ENCODE measurements at places on chromosomes 5 and 9.
A peak's percentile ranks its signal among the peaks of the same experiment; 100 is the strongest.

- no peak for DNase-seq
Observed at GRCh38 chr9:3244963-3245653, 280.7 kb downstream of the RFX3 start.

DNA sequence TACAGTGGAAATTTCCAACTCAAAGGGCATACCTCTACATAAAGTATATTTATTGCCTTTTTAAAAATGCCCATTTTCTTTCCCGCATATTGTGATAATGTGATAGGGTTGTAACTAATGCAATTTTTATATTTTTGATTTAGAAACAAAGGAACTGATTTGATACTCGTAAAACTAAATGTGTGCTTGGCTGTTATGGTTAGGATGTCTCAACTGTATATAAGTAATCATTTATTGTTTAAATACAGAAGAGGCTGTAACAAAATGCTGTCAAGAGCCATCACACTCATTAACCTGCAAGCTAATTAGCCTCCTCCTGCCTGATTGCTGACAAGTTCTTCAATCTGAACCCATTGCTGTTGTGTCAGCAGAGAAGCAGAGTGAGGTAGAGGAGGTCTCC lies 149.2 kb downstream of the PBX3 start:
- DNase-seq: no peak

DNA sequence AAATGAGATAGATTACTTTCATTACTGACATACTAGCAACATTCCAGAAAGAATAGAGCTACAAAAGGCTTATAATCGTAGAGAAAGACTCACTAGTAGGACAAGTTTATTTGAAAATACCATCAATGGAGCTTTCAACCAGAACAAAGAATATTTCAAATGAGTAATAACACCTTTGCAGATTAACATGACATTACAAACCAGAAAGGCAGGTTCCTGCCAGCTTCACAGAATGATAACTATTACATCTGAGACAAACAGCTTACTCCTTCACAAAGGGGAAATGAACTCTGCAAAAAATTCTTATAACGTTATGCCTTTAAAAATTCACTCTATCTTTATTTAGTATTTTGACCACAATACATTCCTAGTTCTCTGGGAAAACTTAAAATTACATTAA lies 103.1 kb downstream of the EPB41L4A start:
- no peak for DNase-seq

- no peak for DNase-seq
Observed at GRCh38 chr5:118249386-118249785, 739.0 kb downstream of the DTWD2 start.

DNA sequence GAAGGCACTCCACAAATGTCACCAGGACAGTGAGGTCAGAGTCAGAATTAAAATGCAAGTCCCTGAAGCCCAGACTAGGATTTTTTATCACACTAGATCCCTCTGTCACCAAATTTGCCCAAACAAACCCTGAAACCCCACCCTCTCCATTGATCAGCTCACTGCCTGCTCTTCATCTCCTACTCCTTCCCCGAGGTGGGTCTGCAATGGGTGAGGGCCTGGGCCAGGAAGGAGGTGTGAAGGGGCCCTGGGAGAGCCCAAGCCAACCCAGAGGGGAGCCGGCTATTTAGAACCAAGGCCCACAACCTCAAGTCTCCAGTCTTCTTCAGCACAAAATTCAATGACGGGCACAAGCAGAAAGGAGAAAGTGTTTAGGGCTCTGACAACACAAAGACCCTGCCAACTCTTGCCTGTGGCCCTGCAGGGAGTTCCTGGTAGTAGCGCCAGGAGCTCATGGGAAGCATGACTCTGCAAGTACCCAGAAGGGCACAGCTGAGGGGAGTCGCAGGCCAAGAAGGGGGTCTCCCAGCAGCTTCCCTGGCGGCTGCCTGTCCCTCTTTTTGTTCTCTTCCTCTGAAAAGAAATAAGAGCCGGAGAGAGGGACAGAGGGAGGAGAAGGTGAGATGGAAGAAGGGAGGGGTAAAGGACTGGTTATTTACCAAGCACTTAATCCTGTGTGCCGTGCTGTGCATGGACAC lies 5.5 kb downstream of the FOXI1 start:
- DNase-seq: no peak

DNA sequence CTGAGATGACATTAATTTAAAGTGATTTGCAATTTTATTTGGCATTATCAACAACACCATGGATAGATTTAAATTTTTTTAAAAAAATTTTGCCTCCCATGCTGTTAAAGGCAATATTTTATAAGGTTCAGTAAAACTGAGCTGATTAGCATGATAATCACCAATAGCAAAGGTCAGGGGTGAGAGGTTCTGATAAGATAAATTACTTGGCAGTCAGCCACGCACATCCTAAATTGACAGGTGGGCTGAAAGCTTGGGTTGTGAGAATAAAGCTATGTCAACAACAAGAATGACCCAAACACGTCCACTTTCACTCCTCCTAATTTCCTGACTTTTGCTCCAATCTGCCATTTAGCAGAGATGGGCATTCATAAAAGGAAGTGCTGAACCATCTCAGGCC lies 127.1 kb downstream of the LHFPL2 start:
- no peak for DNase-seq

DNA sequence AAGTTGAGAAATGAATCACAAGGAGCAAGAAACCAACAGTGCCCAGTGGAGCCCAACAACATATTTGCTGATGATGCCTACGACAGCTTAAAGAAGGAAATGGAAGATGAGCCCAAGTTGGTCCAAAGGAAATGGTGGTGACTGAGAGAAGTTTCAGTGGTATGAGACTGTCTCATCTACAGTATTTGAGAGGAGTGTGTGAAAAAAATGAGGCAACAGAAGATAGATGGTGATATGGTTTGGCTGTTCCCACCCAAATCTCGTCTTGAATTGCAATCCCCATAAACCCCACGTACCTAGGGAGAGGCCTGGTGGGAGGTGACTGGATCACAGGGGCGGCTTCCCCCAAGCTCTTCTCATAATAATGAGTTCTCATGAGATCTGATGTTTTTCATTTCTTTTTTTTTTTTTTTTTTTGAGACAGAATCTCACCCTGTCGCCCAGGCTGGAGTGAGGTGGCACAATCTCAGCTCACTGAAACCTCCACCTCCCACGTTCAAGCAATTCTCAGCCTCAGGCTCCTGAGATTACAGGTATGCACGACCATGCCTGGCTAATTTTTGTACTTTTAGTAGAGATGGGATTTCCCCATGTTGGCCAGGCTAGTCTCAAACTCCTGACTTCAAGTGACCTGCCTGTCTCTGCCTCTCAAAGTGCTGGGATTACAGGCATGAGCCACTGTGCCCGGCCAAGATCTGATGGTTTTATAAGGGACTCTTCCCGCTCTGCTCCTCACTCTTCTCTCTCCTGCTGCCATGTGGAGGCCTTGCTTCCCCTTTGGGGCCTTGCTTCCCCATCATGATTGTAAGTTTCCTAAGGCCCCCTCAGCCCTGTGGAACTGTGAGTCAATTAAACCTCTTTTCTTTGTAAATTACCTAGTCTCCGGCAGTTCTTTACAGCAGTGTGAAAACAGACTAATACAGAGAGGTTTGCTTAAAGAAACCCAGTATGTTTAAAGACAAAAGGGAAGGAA lies 30.2 kb downstream of the EFCAB9 start:
- DNase-seq: no peak

DNA sequence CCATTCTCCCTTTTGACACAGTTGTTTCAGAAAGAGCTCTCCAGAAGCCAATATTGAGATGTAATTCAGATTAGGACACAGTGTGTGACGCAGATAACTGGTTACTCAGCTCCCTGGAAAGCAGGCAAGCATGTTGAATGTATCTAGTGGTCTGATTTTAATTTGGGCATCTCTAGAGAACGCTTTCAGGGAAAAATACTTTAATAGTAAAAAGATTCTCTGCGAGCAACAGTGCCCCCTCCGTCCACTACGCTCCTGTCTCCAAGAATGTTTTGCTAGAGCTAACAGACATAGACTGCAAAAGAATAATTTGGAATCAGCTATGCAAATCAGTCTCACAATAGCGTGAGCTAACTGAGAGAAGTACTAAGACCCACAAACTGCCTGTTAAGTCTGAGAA lies 23.3 kb downstream of the CFAP90 start:
- DNase-seq: no peak

DNA sequence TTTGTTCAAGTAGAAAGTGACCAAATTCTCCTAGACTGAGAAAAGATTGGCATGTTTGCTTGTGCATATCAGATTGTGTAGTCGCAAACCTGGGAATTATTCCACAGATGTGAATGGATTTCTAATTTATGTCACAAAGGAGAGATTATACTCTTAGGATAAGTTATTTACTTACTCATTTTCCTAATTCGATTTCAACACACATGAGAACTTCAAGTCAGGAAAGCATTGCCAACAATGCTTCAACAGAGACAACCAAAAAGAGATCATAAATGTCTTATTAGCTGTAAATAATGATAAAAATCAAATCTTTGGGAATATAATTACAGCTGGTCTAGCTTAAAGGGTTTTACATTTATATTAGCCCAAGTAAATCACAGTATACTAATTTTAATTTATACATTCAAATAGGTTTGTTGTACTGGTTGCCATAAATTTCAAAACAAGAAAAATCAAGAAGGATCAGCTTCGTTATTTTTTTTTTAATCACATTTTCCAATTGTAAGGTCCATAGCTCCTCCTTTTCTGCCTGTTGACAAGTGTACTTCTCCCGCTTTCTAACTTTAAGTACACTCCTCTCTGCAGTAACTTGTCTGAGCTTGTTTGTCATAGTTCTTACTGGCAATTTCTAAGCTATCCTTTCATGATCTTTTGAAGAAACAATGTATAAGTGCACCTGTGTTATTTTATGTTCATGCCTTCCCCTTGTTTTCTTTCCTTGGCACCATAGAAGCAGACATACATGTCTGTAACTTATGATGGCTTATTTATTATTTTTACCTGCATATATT lies 246.6 kb downstream of the DEPDC1B start:
- DNase-seq: no peak

GRCh38 chr5:53326424-53327153 lies 153.8 kb upstream of the FST start:
- DNase-seq: peak; percentile 56

- no peak for DNase-seq
Observed at GRCh38 chr5:180815293-180815917, 12.8 kb upstream of the MGAT1 start.

GRCh38 chr9:122186301-122186700 lies 26.6 kb downstream of the MORN5 start:
- no peak for DNase-seq

DNA sequence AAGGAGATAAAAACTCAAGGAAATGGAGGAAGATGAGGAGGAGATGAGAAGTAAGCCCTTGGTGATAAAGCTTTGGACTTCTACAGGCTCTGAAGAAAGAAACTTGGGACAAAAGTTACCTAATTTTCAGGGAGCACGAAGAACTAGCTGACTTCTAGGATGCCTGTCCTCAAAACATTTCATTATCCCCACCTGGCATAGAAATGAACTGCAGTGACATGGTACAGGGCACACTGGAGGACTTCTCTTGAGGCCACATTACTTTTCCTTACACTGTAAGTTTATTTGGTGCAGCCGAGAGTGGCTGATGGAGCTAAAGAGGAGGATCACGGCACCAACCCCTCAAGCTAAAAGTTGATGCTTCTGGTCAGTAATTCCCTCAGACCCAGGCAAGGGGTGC lies 269.5 kb upstream of the MSX2 start:
- DNase-seq: no peak

DNA sequence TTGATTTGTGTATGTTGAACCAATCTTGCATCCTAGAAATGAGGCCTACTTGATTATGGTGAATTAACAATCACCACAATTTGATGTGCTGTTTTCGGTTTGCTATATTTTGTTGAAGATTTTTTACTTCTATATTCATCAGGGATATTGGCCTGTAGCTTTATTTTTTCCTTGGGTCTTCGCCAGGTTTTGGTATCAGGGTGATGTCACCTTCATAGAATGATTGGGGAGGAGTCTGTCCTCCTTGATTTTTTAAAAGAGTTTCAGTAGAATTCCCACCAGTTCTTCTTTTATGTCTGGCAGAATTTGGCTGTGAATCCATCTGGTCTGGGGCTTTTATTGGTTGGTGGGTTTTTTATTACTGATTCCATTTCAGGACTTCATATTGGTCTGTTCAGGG lies 115.2 kb downstream of the CPLANE1 start:
- DNase-seq: peak; percentile 35

DNA sequence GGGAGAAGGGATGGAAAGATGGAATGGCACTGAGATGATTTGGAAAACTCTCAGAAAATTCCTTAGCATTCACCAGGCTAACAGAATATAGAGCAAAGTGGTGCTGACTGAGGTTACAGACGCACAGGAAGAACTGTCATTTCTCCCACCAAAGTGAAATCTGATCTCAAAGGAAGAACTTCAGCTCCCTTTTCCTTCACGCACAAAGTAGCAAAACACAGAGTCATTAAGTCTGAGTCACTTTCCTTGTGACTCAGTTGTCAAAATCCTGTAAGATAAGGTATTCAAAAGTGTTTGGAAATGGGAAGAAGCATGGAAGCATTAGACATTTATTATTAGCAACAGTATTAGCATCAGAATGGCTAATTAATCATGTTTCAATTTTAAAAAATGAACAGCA lies 11.7 kb downstream of the MPDZ start:
- peak; percentile 83 for DNase-seq

GRCh38 chr5:97151370-97151769 lies 9.0 kb upstream of the LIX1 start:
- no peak for DNase-seq

GRCh38 chr5:107705402-107706014 lies 34.8 kb upstream of the EFNA5 start:
- peak; percentile 59 for DNase-seq

DNA sequence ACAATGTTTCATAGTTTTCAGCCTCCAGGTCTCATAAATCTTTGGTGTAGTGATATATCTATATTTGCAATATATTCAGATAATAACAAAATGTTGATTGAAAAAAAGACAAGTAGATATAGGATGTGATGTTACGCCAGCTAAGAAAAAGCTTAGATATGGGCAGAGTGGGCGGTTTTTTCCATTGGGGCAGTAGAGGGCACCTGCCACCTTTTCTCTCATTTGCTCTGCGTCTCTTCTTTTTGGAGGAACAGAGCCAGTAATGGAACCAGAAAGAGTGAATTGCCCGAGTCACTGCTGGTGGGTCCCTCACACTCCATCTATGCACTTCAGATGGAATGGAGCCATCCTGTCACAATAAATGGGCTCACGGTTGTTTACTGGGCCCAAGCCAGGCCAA lies 62.1 kb upstream of the FANCC start:
- no peak for DNase-seq

DNA sequence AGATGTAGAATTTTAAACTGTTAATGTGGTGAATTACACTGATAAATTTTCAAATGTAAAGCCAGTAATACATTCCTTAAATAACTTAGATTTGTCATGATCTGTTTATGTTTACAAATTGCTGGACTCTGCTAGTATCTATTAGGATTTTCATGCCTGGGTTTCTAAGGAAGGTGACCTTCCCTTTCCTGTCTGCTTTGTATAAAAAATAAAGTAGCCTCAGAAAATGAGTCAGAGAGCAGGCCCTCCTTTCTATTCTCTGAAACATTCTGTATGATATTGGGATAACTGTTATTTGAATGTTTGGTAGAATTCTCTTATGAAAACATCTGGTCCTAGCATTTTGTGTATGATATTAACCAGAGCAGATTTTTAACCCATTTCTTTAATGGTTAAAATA lies 255.3 kb downstream of the SYK start:
- DNase-seq: peak; percentile 47

GRCh38 chr5:132788990-132789886 lies 12.2 kb upstream of the SEPTIN8 start:
- DNase-seq: no peak
